Activated CD8-positive, alpha-beta memory T cell treated with anti-CD3 and anti-CD28 coated beads, Interleukin-2, amount 10 ng/mL, durations not matched to agents 7 days and 5 days (primary cell): ENCODE measurements at places on chromosomes 6 and 20. TPM values are rescaled to one million over a fixed set of nuclear protein-coding genes. Genes with fewer than 3 reads are reported as not detected.

DNA sequence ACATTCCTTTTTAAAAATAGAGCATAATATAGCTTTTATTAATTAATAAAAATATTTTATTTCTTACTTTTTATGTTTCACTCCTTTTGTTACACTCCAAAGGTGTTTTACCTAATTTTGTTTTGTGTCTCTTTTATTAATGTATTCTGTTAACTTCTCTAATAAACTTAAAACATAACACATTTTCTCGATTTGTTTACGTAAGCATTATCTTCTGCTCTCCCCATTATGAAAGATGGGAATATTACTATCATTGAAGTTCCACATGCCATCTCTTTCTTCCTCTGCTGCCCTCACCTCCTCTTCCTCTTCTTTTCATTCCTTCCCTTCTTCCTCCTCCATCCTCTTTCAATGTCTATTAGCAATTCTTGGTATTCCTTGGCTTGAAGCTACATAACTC, 85.0 kb upstream of the HCRTR2 start:
- no peaks in the 10 kb centered on the region for H3K27me3 ChIP-seq
- H3K27ac ChIP-seq: no peak overlapping the region
- DNase-seq: no peak
- H3K4me3 ChIP-seq: no peak overlapping the region
- no peaks in the 10 kb centered on the region for H3K36me3 ChIP-seq

GRCh38 chr6:8549074-8549790, 113.9 kb upstream of the SLC35B3 start:
- DNase-seq: no peak
- no peak overlapping the region for H3K4me3 ChIP-seq
- no peaks in the 10 kb centered on the region for H3K27me3 ChIP-seq
- H3K36me3 ChIP-seq: no peaks in the 10 kb centered on the region
- H3K27ac ChIP-seq: no peak overlapping the region
- H3K4me1 ChIP-seq: no peaks in the 10 kb centered on the region

GJA10 gene
- 0.35 TPM for total RNA-seq

RPP40 gene
- total RNA-seq: 6.4 TPM

ADGRF5 gene
- not detected for total RNA-seq
